ENCODE measurements at places on chromosomes 6 and 20. TPM values are rescaled to one million over a fixed set of nuclear protein-coding genes. Genes with fewer than 3 reads are reported as not detected.
A peak's percentile ranks its signal among the peaks of the same experiment; 100 is the strongest.

GSTA2 gene
- total RNA-seq, result not detected

AIF1 gene
- total RNA-seq, result 55.5 TPM

CUTA gene
- 131 TPM for total RNA-seq

- peaks cover 63% of the 10 kb centered on the region for H3K4me1 ChIP-seq
- peak overlapping the region; percentile 21 for H3K27ac ChIP-seq
- DNase-seq, result no peak
- H3K36me3 ChIP-seq, result peaks cover 7% of the 10 kb centered on the region
- no peak overlapping the region for H3K4me3 ChIP-seq
- H3K27me3 ChIP-seq, result no peaks in the 10 kb centered on the region
Observed at GRCh38 chr6:107817784-107818183, 6.3 kb downstream of the SCML4 start.

GRCh38 chr6:148999501-148999900 lies 252.7 kb downstream of the UST start:
- H3K36me3 ChIP-seq, result peaks cover 3% of the 10 kb centered on the region
- H3K4me3 ChIP-seq, result no peak overlapping the region
- DNase-seq, result no peak
- H3K4me1 ChIP-seq, result peaks cover 33% of the 10 kb centered on the region
- H3K27me3 ChIP-seq, result peaks cover 20% of the 10 kb centered on the region

All from activated T-helper 1 cell treated with anti-CD3 and anti-CD28 coated beads, Interleukin-12 subunit alpha, Interleukin-12 subunit beta, Interleukin-2, Interleukin-4 antibody, amounts not matched to agents 30 ng/mL and 10 ng/mL and 1 ng/mL, durations not matched to agents 14 hours and 24 hours and 36 hours (primary cell).